B cell (primary cell): ENCODE measurements at places on chromosomes 7 and 10. TPM values are rescaled to one million over a fixed set of nuclear protein-coding genes. Genes with fewer than 3 reads are reported as not detected.

GRCh38 chr10:6005856-6006395, 28.6 kb upstream of the IL15RA start:
- no peak for DNase-seq

DNA sequence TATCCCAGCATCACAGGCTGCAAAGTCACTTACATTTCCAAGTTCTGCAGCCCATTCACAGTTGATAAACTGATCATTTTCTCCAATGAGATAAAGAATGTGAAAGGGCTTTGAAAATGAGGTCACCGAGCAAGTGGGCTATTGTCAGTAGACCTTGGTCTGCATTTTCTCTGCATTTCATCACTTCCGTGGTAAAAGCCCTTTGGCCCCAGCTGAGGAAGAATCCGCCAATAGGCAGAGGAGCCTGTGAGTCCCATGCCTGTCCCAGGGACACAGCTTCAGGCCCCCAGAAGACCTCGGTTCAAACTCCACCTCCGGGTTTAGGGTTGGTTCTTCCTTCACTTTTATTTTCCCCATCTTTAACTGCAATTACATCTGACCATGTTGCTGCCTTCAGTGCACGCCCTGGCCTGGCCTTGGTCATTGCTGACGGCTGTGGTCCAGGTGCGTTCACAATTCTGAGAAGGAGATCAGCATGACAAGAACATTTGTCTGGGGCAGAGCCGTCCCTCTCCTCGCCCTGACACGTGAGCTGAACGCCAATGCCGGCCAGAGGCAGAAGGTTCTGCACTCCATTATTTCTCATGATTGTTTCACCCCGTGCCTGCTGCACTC, 292.5 kb downstream of the TCERG1L start:
- DNase-seq = no peak

DNA sequence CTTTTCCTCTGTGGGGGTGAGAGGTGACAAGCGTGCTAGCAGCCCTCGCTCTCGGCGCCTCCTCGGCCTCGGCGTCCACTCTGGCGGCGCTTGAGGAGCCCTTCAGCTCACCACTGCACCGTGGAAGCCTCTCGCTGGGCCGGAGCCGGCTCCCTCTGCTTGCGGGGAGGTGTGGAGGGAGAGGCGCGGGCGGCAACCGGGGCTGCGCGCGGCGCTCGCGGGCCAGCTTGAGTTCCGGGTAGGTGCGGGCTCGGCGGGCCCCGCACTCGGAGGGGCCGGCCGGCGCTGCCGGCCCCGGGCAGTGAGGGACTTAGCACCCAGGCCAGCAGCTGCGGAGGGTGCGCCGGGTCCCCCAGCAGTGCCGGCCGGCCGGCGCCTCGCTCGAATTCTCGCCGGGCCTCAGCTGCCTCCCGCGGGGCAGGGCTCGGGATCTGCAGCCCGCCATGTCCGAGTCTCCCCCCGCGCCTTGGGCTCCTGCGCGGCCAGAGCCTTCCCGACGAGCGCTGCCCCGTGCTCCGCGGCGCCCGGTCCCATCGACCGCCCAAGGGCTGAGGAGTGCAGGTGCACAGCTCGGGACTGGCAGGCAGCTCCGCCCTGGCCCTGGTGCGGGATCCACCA, 352.8 kb upstream of the PODXL start:
- DNase-seq = no peak

- no peak for DNase-seq
These were observed 109.0 kb upstream of the KLF6 start for GRCh38 chr10:3893901-3894563.

- DNase-seq = no peak
These were observed 704 bp upstream of the ANTXRL start for GRCh38 chr10:46285966-46286620.

DNA sequence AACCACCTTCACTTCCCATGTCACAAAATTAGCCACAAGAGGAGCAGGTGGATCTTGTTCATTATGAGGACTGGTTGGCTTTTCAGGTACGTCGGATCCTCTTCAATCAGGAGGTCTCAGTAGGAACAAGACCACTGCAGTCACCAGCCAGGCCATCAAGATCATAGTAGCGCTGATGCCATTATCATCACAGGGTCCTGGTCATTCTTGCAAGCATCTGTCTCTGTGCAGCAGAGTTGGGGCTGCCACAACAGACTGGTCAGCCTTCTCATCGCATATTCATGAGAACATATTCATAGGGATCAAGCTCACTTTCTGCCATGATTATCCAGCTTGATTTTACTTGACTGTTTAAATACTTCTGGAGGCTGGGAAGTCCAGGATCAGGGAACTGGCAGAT, 67.1 kb downstream of the ADCYAP1R1 start:
- DNase-seq = no peak

DNA sequence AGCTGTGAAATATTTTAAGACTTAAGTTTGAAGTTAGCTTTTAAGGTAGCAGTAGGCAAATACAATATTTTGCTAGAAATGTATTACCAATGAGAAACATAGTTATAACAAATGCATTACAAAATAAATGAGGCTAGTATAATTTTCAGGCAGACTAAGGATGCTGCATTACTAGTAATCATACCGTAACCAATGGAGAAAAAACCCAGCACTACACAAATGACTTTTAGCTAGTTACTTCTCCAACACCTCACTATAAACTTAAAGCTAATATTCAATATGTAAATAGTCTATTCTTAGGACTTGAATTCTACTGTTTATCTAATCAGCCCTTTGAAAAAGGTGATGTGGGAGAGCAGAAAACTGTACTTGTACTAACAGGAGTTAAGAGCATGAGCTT, 285.3 kb upstream of the KLF14 start:
- no peak for DNase-seq

UNC5B gene
- not detected in 2 replicates for total RNA-seq

FBXO24 gene
- 1.6 and 2.2 TPM in 2 replicates for total RNA-seq

ZNF862 gene
- 24.3 and 33.0 TPM in 2 replicates for total RNA-seq

LEP gene
- not detected in 2 replicates for total RNA-seq

VGF gene
- 0.12 and 0.17 TPM in 2 replicates for total RNA-seq

PRLHR gene
- not detected in 2 replicates for total RNA-seq
